Brain (organoid and tissue), 16 donors: ENCODE measurements at places on chromosomes 1 and 21. TPM values are rescaled to one million over a fixed set of nuclear protein-coding genes. Genes with fewer than 3 reads are reported as not detected.

IL23R gene
- polyA plus RNA-seq, result not detected

MX2 gene
- 0.93 TPM for polyA plus RNA-seq

MATN1 gene
- 0.14 TPM for polyA plus RNA-seq

CRYBG2 gene
- polyA plus RNA-seq, result 3.6 TPM

CYYR1 gene
- 3.0 TPM for polyA plus RNA-seq
